SJSA1 (cell line): ENCODE measurements at places on chromosomes 11 and 22. TPM values are rescaled to one million over a fixed set of nuclear protein-coding genes. Genes with fewer than 3 reads are reported as not detected.

Gene CCS
- total RNA-seq = 44.8 and 46.6 TPM in 2 replicates

DNA sequence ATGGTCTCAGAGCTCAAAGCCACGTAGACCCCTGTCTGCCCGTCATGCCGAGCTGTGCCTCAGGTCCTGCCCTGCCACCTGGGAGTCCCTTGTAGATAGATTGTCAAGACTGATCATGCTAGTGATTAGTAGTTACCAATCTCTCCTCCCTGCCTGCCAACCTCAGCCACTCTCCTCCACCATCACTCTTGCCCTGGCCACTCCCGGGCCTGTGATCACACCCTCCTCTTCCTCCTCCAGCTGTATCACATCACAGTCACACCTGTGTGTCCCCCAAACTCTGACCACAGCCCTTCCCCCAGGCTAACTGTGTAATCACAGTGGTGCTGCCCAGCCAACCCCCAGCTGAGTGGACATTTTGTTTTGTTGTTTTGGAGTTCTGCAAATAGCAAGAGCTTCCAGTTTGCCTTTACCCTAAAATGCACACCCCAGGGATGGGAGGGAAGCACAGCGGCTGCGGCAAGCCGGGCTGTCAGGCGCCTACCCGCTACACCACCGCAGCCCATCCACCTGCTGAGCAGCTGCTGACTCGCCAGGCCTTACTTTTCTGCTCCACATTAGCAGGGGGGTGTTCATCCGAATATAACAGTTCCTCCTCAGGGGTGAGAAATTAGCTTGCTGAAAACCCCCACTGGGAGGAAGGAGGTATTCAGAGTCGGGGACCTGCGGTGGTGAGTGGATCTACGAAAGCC, 45.8 kb downstream of the LRFN4 start:
- no peak for DNase-seq

DNA sequence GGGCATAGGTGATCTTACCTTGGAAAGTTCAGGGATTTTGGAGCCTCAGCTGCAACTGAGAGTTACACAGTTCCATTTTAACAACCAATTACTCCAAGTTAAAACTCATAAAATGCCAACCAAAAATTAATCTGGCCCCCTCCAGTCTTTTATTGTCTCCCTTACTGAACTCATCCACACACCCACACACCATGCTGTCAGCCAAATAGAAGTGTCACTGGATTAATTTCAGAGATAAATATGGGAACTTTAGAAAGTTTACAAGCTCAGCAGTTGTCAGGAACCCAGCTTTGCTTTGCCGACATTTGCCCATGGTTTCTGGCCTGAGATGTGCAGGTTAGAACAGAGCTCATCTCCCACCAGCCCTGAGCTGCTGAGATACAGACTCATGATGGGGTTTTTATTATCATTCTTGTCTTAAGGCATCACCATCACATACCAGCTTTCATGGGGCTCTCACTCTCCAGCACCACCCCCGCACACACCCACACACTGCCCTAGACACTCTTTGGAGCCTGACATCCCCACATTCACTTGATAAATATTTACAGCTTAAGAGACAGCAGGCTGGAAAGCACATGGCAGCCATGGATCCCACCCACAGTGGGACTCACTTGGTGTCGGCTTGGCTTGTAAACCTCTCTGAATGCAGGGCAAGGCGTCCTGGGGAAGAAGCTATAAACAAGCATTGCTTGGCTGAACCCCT, 23.7 kb upstream of the CTR9 start:
- peak; percentile 40 for DNase-seq

DNA sequence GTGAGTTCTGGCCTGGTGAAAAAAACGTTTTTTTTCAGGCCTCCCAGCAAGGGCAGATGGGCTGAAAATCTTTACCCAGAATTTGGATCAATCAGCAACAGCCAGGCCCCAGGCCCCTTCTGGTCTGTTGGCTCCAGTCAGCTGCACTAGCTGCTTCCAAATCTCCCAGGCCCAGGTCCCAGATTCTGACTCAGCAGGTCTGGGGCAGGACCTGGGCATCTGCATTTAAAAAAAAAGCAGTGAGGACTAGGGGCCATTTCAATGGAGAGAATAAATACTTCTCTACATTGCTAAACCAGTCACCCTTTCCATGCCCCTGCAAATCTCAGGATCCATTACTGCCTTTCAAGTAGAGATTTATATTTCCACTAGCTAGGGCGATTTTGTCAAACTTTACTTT, 4.3 kb downstream of the SLC15A3 start:
- no peak for DNase-seq

- no peak for DNase-seq
Measured at GRCh38 chr11:3942956-3943497, 87.6 kb downstream of the STIM1 start.
